G401 (cell line): ENCODE measurements at places on chromosomes 13 and 19. TPM values are rescaled to one million over a fixed set of nuclear protein-coding genes. Genes with fewer than 3 reads are reported as not detected.

DNA sequence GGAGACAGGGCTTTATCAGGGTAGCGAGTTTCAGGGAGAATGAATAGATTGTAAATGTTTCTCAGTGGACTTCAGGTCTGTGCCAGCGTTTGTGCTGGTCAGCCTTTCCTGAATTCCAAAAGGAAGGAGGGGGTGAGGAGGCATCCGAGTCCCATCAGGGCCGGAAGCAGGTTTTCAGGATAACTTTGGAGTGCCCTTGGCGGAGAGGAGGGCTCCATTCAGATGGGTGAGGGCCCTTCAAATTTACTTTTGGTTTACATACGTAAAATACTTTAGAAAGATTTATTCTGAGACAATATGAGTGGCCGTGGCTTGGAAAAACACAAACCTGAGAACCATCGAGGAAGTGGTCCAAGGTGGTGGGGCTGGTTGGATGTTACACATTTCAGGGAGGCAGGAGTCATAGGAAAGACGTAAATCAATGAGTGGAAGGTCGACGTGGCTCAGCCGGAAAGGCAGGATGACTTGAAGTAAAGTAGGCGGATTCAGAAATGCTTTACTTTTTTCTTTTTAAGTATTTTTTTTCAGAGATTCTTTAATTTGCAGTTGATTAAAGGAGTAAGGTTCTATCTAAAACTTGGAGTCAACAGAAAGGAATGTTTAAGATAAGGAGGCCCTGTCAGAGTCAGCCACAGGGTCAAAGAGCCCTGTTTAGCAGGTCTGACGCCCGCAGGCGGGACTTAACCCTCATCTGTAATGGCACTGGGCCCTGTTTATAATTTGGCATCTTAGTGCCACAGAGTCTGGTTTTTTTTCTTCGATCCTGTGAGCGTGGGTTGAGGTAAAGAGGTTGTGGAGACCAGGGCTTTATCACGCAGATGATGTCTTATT is 32.8 kb downstream of the ATP11A start:
- DNase-seq = no peak

DNA sequence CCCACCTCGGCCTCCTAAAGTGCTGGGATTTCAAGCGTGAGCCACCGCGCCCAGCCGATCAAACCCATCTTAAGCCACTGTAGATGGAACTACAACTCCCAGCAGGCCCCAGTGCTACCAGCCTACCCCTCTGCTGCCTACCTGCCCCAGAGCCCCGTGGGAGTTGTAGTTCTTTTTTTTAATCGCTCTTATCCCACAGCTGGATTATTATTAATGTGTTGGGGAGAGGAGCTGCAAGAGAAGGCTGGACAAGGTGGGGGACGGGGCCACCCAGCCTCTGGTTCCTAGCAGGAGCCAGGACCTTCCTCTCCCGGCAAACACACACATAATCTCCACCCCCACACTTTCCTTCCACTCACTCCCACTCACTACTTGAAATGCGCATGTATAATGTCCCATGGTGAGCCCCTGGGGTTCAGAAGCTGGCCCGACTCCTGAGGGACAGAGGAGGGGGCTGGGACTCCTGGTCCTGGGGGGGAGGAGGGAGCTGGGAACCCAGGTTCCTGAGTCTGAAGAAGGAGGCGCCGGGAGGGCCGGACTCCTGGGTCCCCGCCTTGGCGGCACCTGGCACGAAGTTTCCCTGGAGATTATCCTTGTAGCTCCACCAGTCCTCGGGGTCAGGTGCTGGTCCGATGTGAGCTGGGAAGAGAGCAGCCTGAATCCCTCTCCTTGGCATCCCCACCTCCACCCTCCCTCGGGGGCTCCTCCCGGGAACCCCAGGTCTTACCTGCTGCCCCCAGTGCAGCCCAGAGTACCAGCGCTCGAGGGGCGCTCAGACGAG is 958 bp downstream of the CA11 start:
- DNase-seq = peak; percentile 94

DNA sequence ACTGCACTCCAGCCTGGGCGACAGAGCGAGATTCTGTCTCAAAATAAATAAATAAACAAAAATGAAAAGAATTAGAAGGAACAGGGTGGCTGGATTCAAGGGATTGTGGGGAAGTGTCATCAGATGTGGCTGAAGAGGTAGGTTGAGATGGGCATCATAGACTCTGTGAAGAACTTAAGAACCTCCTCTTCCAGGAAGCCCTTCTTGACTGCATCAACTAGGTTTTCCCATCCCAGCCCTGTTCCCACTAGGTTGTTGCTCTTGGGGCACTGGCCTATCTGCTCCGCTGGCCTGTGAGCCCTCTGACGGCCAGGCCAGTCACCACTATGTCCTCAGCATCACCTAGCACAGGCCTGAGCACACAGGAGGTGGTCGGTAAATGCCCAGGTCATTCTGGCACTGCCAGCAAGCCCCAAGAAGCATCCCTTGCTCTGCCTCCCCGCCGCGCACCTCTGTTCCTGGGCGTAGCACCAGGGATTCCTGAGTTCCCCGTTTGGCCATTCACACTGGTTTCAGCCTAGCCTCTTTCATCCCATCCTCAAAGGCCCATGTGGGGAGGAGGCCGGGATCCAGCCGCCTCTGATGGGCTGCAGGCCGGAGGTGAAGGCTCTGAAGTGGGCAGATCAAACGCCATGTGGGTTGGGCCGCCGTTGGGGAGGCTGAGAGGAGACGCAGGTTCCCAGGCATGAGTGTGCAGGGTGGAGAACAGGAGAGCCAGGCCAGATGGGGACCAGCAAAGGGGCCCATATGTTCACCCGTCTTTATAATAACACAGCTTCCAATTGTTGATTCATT is 27.6 kb upstream of the SLC1A5 start:
- no peak for DNase-seq

- DNase-seq = no peak
Measured at GRCh38 chr13:43767341-43767931, 19.3 kb downstream of the ENOX1 start.

- peak; percentile 13 for DNase-seq
Measured at GRCh38 chr19:53942001-53942786, 20.5 kb upstream of the CACNG8 start.

DNA sequence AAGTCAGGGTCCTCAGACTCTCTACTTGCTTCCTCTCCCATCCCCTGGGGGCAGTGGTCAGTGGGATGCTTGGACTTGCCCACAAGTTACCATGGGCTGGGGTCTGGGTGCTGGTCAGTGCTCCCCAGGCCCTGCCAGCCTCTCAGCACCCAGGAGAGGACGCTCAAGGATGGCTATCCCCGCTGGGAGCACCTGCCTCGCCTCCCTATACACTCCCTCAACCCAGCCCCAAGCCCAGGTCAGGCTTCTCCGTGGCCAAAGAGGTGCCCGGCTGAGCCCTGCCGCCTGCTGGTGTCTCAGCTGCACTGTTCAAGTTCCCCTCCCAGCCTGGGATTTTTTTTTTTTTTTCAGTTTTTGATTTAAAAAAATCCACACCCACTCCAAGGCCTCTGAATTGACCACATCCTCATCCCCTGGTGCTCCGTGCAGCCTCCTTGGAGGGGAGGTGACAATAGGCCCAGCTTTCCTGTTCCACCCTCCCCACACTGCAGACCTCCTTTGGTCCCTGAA is 10.8 kb downstream of the F2RL3 start:
- DNase-seq = peak; percentile 2

- DNase-seq = peak; percentile 24
Measured at GRCh38 chr19:46296722-46297461, at the start of gene HIF3A. TSS of gene HIF3A (plus strand) at chr19:46297042. CDS start at chr19:46297077, 35 bp downstream.

- DNase-seq = no peak
Measured at GRCh38 chr13:69287050-69287698, 820.5 kb upstream of the ATXN8OS start.

GRCh38 chr19:48673436-48674100 is 751 bp upstream of the NTN5 start:
- no peak for DNase-seq

- DNase-seq = no peak
Measured at GRCh38 chr13:109700176-109700575, 86.2 kb downstream of the IRS2 start.

DNA sequence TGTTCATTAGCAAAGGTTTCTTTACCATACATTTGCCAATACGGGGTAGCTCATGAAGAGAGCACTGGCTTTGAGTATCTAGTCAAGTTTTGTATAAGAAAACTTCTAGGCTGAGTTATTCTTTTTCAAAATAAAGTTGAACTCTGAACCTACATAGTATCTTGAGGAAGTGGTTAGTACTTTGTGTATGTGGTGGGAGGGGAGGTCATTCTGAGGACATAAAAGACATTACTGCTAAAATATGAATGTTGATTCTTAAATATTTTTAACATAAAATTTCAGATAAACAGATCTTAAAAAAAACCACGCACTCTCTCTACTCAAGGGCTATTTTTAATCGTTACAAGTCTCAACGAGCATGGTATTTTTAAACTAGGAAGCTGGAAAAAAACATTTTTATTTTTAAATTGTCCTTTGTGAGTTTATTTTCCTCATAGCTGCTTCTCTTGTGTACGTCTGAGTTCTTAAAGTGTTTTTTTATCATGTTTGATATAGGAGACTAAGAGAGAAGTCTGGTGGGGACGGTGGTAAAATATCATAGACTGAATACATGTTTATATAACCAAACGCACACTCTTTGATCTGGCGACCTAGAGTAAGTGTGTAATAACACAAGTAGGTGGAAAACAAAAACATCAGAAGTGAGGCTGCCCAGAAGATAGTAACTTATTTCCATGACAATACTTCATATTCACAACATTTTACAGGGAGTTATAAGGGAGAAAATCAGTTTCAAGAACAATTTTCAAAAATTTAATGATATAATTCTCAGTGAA is 118.0 kb upstream of the POSTN start:
- no peak for DNase-seq

- no peak for DNase-seq
Measured at GRCh38 chr19:37218592-37218935, 550 bp downstream of the ZNF383 start.

DNA sequence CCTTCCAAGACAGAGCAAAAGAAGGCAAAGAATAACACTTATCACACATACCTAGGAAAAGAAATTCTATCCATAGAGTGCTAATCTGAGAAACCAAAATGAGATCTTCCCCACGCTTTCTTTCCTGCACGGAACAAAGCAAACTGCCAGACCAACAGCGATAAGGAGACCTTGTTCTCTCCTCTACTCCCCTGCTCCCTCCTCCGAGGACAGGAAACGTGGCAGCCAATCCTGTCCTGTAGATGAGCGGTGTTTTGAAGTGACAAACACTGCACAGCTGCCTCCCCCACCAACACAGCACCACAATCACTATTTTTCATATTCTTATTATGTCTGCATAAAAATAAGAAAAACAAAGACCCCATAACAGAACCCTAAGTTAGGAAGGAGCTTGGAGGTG is 113.9 kb upstream of the IRS2 start:
- no peak for DNase-seq

GRCh38 chr13:47639738-47640447 is 361.2 kb downstream of the SUCLA2 start:
- no peak for DNase-seq

DNA sequence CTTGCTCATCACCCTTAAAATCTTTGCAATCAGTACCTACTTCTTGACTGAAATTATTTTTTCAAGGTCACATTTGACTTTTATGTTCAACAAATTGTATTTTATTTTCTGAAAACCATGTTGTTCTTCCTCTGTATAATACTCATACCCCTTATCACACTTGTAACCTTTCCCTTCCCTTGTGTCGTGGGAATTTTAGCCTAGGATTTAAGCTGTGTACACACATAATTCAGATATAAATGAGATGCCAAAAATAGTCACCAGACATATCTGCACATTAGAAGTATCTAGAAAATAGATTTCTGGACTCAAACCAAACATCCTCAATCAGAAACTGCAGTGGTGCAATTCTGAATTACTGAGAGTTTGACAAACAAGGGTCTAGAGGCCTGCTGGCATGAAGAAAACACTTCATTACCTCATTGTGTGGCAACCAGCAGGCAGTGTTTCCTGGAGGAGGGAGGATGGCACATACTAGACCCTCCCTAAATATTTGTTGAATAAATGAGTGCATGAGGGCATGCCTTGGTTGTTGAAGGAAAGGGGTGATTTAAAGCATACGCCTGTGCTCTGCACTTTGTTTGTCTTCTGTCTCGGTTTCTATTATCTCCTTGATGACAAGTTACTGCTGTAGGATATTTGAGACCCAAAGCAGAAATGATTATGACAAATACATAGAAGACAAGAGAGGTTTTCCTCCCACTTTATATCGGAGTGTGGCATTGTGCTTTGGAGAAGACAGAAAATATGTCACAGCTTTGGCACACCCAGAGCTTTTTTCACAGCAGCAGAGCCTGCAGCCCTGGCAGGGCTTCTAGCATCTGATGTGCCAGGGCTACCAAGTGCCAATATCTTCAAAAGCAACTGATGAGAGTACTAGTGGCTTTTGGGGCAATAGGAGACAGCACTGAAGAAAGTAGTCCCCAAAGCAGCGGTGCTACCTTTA is 881.1 kb downstream of the PCDH9 start:
- DNase-seq = peak; percentile 51

GRCh38 chr19:9538183-9539058 is at the start of gene ZNF426:
TSS of gene ZNF426 (minus strand) at chr19:9538645. CDS start at chr19:9536232, 2,413 bp downstream.
- DNase-seq = peak; percentile 86

GRCh38 chr13:61146158-61146557 is 269.5 kb downstream of the PCDH20 start:
- DNase-seq = no peak

DNA sequence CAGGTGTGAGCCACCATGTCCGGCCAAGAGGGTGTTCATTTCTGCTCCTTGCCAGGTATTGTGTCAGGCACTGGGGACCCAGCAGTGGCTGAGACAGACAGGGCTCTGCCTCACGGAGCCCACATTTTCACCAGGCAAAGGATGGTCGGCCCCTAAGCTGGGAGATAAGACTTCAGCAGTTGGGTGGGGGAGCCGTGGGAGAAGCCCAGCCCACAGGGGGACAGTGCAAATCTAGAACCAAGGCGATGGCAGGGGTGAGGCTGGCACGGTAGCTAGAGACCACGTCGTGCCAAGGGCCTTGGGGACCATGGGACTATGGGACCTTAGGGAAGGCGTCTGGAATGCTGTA is 8.3 kb downstream of the LSR start:
- DNase-seq = no peak

GRCh38 chr19:3692141-3693024 is 7.9 kb downstream of the PIP5K1C start:
- no peak for DNase-seq

DNA sequence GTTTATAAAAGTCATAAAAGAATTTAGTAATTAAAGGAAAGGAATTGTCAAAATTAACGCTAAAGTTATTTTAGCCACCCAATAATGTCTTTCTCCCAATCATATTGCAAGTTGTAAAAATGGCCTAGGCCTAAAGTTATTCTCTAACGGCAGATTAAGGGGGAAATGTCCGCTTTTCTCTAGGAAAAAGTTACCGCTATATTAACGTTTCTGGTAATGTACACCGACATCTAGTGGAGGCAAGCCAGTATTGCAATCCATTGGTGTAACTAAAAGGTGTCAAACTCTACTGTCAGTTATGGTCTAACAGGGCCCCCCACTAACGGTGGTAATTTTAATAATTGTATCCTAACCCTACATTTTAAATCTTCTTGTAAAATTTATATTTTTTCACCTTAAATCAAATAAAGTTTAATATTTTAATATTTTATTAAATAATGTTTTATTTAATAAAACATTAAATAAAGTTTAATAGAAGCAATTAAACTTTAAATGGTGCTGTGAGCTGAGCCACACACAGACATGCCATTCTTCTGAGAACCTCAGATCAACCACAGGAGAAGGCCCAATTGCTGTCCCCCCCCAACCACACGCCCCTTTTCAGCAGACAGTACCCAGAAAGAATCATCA is 35.9 kb upstream of the ZSCAN5A start:
- peak; percentile 3 for DNase-seq

KLK1 gene
- total RNA-seq = not detected in 2 replicates

CILP2 gene
- 0.12 and 0.37 TPM in 2 replicates for total RNA-seq

SIGLEC12 gene
- total RNA-seq = not detected in 2 replicates

KLK2 gene
- total RNA-seq = not detected in 2 replicates

CABP5 gene
- total RNA-seq = not detected in 2 replicates

NAPSA gene
- 0.24 TPM in 1 of 2 replicates, not detected in the other for total RNA-seq

KLK4 gene
- not detected in 2 replicates for total RNA-seq

FGF9 gene
- total RNA-seq = not detected in 2 replicates

LIM2 gene
- not detected in 2 replicates for total RNA-seq

THSD1 gene
- 0.55 and 1.3 TPM in 2 replicates for total RNA-seq
